ENCODE measurements at places on chromosomes 13 and 19. TPM values are rescaled to one million over a fixed set of nuclear protein-coding genes. Genes with fewer than 3 reads are reported as not detected.

The CAB39L gene
- total RNA-seq = 5.3 TPM

The TLE2 gene
- 24.9 TPM for total RNA-seq

The IFNL1 gene
- total RNA-seq = not detected

The SULT2A1 gene
- total RNA-seq = not detected

The KLK4 gene
- total RNA-seq = not detected

The IGFL3 gene
- not detected for total RNA-seq

The PSG3 gene
- total RNA-seq = 0.13 TPM

The HCN2 gene
- 0.76 TPM for total RNA-seq

The GPC5 gene
- 0.51 TPM for total RNA-seq

The CYP2A6 gene
- not detected for total RNA-seq

The CNN1 gene
- total RNA-seq = not detected

The TICAM1 gene
- total RNA-seq = 2.3 TPM

The C5AR1 gene
- total RNA-seq = not detected

The B3GNT3 gene
- under 0.01 TPM for total RNA-seq

The TMPRSS9 gene
- not detected for total RNA-seq

The TNNT1 gene
- 0.51 TPM for total RNA-seq

The IGLON5 gene
- total RNA-seq = not detected

Data from dermis microvascular lymphatic vessel endothelial cell (primary cell).